Fibroblast of skin of left quadriceps (primary cell): ENCODE measurements at places on chromosomes 5 and 9.

GRCh38 chr5:27906481-27906880 lies 868.1 kb upstream of the CDH9 start:
- DNase-seq: no peak

GRCh38 chr9:109914280-109915027 lies 134.5 kb downstream of the PALM2AKAP2 start:
- DNase-seq: peak; percentile 69

DNA sequence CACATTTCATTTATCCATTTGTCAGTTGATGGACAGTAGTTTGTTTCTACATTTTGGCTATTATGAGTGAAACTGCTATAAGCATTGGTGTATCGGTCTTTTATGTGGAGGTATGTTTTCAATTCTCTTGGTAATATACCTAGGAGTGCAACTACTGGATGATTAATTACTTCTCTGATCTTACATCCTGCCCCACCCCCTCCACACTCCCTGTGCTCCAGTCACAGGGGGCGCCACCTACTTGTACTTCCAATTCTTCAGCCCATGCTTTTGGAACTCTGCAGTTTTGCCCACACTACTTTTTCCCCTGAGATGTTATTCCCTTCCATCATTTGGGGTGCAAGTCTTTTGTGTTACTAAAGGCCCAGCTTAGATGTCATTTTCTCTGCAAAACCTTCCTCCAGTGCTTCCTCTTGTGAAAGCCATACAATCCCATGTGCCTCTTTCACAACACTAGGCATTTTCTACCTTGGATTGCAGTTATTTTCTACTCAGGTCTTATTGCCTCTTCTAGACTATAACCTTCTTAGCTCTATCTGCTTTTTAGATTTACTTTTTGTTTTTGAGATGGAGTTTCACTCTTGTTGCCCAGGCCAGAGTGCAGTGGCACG lies 42.1 kb downstream of the SEC61B start:
- no peak for DNase-seq

- no peak for DNase-seq
These were observed 61.4 kb downstream of the SERINC5 start for GRCh38 chr5:80194468-80194867.

DNA sequence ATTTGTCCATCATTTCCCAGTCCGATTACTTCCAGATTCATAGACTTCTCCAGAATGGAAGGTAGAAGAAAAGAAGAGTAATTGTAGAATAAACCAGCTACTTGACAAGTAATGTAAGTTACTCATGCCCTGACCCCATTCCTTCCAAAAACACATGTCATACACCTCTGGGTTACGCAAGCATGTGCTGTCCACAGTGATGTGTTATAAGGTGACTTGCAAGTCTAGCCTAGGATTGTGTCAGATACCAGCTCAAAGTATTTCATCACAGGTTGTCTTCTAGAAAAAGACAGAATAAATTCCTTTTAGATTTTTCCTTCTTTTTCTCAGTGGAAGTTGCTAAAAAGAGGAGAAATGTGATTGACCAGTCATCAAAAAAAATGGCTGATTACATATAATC lies 8.0 kb upstream of the TLR4 start:
- DNase-seq: no peak

DNA sequence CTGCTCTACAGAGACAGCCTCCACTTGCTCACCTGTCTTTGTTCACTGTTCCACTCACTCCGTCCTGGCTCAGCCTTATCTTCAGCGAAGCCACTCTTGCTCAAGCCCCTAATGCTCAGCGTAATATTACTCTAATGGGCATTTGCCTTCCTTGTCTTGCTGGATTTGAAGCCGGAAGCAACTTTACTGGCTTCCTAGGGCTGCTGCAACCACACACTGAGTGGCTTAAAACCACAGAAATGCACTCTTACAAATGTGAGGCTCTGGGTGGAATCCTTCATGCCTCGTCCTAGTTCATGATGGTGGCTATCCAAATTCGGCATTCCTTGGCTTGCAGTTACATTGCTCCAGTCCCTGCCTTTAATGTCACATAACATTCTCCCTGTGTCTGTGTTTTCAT lies 85.5 kb upstream of the MARCHF11 start:
- DNase-seq: no peak

GRCh38 chr5:79488058-79488457 lies 25.9 kb downstream of the HOMER1 start:
- DNase-seq: no peak
